ENCODE measurements at places on chromosomes 7 and 10.

DNA sequence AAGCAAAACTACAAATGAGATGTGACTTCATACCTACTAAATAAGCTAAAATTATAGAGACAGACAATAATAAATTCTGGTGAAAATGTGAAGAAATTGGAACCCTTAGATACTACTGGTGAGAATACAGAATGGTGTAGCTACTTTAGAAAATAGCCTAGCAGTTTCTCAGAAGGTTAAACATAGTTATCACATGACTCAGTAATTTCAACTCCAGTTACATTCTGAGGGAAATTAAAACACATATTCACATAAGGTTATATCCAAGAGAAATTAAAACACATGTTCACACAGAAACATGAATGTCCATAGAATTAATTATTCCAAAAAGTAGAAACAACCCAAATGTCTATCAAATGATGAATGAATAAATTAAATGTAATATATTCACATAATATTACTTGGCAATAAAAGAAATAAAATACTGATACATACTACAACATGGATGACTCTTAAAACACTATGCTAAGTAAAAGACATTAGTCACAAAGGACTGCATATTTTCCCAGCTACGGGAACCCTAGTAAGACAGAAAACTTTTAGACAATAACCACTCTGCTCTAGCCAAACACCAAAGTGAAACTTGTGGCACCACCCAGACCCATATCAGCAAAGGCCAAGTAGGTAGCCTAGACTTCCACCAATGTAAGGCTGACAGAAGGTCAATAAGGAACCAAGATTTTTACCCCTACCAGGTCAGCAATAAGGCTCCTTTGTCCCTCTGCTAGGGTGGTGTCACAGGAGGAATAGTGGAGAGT, 25.1 kb downstream of the SLC25A40 start:
- DNase-seq, result no peak

DNA sequence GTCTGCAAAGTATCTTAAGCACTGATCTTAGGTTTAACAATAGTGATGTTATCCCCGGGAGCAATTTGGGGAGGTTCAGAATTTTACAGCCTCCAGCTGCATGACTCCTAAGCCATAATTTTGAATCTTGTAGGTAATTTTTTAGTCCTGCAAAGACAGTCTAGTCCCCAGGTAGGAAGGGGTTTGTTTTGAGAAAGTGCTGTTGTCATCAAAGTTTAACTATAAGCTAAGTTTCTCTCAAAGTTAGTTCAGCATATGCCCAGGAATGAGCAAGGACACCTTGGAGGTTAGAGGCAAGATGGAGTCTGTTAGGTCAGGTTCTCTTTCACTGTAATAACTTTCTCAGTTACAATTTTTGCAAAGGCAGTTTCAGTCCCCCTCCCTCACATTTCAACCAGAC, 79.0 kb upstream of the LRGUK start:
- no peak for DNase-seq

DNA sequence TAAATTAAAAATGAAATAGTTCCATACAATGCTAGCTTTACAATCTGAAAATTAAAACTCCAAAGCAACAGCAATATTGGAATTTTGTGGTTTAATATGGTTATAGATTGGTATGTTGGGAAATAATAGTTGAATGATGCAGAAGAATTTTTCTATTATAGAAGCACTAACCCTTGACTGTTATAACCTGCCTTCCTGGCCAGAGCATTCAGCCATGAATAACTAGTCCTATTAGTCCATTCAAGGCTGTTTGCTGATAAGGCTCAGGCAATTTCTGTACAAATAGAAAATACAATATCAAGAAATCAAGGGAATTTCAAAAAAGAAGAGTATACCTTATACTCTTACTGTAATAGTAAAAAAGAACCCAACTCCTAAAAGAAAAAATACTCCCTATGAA, 101.6 kb upstream of the SP4 start:
- DNase-seq, result no peak

DNA sequence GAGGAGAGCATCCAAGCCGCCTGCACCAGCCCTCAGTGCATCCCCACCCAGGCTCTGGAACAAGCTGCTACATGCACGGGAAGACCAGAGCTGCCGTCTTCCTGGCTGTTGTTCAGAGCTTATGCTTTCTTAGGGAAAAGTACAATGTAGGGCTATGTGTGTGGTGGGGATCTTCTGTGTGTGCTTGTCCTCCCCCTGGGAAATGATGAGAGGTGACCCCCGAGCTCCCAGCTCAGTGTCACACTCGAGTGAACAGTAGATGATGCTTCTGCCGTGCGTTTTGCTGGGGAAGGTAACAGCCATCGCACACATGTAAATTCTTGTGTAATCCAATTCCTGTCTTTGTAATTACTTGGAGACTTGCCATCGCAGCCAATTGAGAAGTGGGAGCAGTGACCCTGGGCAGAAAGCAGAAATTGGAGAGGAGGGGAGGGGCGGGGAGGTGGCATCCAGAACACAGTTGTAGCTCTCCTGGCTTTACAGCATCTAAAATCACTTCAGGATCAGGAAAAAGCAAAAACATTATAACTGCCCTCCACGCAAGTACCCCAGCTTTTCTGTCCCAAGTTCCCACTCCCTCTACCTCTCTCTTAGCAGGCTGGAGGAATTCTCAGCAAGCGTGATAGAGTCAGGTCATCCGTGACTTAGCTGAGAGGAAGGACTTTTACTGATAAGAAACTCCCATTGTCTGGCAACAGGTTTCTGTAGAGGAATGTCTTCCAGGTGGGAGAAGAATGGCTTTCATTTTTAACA, 149.6 kb downstream of the TCF7L2 start:
- no peak for DNase-seq

GRCh38 chr7:91957823-91958222, 17.2 kb downstream of the AKAP9 start:
- DNase-seq, result no peak

All from stimulated activated naive CD4-positive, alpha-beta T cell (primary cell).